Stimulated activated CD4-positive, alpha-beta T cell treated with anti-CD3 and anti-CD28 coated beads, Interleukin-1b, Interleukin-23, amount 100 ng/mL, for 4 hours (primary cell): ENCODE measurements at places on chromosomes 7 and 10.

DNA sequence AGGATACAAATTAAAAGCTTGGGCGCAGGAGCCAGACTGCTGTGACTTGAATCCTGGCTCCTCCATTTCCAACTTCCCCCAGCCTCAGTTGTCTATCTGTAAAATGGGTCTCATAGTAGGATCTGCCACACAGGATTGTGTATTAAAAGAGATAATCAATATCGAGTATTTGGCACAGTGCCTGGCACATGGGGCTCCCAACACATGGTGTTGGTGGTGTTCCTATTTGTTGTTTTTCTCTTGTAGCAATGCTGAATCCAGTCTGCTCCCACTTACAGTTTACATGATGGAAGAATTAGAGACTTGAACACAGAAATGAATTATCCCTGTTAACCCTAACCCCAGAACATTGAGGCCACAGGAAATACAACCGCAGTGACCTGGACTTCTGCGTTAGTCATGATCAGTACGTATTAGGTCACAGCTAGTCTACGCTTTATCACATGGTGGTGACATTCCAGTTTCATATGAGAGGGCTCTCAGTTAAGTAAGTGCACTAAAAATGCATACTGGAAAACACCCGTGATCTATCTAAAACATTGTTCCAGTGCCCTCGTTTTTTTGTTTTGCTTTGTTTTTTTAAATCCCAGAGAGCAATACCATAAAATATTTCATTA, 169.5 kb upstream of the KLF14 start:
- no peak for DNase-seq

DNA sequence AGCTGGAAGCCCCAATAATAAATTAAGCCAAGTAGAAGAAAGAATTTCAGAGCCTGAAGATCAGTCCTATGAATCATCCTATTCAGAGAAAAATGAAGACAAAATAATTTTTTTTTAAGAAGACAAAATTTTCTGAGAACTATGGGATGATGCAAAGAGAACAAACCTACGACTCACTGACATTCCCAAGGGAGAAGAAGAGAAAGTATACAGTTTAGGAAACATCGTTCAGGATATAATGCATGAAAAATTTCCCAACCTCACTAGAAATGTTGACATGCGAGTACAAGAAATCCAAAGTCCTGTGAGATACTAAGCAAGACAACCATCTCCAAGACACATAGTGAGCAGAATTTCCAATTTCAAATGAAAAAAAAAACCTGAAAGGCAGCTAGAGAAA, 150.5 kb downstream of the THSD7A start:
- no peak for DNase-seq

GRCh38 chr7:134795231-134795630, 15.8 kb downstream of the CALD1 start:
- DNase-seq: no peak

DNA sequence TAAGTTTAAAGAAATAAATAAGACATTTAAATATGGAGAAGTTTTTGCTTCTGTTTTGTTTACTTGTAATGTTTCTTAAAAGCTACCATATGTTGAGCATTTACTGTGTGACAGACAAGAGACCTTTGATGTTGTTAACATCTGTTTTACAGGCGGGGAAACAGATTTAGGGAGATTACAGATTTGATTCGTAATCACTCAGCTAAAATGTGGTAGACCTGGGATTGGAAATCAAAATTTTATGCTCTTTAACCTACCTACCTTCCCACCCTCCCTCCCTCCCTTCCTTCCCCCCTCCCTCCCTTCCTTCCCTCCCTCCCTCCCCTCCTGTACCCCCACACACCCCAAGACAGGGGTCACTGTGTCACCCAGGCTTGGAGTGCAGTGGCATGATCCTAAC, 11.7 kb downstream of the LCOR start:
- no peak for DNase-seq

- no peak for DNase-seq
These were observed 29.3 kb downstream of the NPS start for GRCh38 chr10:127578259-127578960.

DNA sequence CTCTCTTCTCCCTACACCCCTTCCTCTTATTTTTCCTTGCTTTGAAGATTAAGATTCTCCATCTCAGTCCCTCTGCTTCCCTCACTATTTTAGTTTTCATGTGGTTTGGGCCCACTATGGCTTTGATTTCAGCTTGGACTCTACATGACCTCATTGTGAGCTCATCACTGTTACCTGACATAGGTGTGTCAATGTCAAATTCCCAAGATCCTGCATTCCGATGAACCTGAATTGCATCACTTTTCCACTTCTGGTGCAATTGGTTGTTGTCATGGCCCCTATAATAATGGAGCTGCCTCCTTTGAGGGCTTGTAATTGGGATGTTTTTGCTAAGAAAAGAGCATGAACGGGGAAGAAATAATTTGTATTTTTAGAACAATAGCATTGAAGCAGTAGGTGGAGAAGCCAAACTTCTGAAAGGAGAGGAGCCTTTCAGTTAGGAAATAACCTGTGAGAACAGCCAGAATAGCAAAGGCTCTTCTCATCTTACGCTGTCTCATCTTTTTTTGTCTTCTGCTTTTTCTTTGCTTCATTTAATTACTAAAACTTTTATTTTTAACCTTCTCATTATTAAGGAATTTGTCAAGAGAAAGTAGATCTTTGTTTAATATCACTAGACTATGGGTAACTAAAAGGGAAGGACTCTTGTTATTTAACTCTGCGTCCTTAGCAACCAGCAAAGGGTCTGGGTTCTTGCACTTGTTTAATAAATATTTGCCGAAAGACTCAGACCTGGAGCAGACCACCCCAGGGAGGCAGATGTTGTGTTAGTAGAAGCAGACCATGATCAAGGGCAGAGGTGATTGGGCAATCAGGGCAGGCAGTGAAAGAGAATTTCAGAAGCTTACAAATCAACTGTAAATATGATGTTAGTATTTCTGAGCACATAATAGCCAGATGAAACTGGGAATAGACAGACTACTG, 95.4 kb downstream of the TES start:
- no peak for DNase-seq

- DNase-seq: no peak
These were observed 164.6 kb downstream of the LRRN3 start for GRCh38 chr7:111255576-111255975.

DNA sequence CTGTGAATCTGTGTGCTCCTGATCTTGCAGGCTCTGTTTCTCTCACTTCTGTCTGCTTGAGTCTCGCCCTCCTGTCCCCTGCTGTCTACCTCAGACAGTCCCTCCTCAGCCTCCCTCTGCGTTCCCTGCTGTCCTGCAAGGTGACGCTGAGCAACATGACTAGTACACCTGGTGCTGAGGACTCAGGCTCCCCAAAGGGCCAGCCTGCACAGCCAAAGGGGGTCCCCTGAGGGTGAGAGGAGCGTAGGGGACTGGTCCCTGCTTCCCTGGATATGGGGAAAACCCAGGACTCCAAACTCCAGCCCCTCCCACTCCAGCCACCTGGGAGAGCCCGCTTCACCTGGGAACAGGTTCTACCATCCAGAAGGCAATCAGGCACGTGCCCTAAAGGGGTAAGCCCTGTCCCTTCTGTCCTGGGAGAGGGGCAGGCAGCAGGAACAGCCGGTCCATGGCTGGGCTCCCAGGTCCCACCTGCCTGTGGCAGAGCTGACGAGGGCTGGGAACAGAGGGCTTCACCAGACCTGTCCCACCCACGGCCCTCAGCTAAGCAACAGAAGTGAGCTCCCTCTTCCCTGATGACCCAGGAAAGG, 156.5 kb downstream of the UBE2H start:
- DNase-seq: no peak

DNA sequence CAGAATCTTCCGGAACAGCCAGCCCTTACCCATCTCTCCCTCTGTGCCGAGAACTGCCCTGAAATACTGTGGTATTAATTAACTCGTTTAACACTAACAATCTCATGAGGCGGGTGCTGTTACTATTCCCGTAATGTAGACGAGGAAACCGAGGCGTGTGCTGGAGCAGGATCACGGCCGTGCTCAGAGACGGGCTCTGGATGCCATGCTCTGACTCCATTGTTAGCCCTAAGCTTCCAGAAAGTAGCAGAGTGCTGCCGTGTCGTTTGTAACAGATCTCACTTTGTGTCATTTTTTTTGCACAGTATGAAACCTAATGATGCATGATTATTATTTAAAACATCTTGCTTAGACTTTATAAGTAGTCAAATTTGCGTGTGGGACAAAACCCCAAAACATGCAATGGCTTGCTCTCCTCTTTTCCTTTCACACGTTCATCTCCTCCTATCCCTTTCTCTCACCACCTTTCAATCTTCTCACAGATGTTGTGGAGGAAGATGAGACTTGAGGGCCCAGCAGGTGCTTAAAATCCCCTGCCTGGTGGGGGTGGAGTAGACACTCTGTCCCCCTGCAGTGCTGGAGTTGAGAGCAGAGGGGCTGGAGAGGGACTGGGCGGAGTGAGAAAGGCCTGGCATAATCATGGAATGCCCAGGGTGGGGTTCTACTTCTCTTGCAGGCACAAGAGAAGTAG, 482 bp upstream of the ACTR3C start:
- DNase-seq: no peak

- no peak for DNase-seq
These were observed 4.7 kb downstream of the DLX6 start for GRCh38 chr7:97009753-97010732.

GRCh38 chr7:104943502-104944343, 70.3 kb upstream of the KMT2E start:
- DNase-seq: no peak

- DNase-seq: no peak
These were observed 1.5 kb downstream of the RGS10 start for GRCh38 chr10:119541046-119541445.

- no peak for DNase-seq
These were observed 190.2 kb upstream of the MYO3A start for GRCh38 chr10:25743832-25744231.

DNA sequence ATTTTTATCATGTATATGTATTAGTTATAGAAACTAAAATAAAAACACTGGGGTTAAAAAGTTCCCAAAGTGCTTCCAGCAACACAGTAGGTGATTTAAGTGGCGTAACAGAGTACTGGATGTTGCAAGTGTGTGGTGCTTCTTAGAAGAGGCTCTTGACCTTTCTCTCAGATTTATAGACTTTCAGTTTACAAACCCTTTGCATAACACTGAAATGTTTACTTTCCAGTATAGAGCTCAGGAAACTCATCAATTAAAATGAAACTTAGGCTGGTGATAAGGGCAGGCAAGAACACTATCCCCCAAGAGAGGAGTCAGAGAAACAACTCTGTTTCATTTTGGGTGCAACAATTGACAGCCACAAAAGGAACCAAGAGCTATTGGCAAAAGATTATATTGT, 27.5 kb upstream of the SMC3 start:
- DNase-seq: no peak

DNA sequence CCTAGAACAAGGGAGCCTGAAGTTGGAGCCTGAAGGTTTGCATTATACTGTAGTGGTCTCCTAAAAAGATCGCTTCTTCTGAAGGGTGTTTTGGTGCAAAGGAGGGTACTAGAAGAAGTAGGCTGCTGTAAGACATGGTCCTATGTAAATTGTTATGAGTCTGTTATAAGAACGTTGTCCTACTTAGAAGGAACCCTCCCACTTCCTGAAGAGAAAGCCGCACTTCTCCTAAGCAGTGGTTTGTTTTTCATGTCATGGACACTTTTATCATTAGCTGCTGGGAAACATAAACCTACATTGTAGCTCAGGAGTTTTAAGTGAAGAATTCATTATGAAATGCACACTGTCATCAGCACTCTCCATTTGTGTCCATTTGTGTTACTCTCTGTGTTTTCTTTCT, 129.1 kb upstream of the ITGB1 start:
- DNase-seq: no peak

DNA sequence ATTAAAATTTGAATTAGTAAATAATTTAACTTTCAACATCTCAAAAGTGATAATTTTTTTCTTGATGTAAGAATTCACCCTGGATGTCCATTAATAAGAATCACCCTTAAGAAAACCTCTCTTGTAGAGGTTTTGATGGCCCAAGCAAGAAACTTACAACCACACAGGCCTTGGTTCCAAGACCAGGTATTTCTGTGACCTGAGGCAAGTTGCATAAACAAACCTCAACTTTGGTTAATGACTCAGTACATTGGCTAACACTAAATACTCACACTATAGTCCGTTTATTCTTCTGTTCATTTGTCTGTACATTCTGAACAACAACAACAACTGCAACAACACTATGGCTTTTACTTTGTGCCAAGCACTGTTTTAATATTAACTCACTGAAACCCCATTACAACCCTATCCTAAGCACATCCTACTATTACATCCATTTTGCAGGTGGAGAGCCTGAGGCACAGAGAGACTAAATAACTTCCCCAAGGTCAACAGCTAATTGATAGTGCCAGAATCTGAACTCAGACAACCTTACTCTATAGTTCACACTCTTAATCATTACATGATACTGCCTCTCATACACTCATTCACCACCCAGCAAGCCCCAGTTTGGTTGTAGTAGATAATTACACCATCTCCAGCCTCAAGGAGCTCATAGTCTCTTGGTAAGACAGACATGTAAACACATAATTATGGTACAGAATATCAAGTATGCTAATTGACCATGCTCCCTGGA, 6.6 kb downstream of the ANK3 start:
- no peak for DNase-seq

DNA sequence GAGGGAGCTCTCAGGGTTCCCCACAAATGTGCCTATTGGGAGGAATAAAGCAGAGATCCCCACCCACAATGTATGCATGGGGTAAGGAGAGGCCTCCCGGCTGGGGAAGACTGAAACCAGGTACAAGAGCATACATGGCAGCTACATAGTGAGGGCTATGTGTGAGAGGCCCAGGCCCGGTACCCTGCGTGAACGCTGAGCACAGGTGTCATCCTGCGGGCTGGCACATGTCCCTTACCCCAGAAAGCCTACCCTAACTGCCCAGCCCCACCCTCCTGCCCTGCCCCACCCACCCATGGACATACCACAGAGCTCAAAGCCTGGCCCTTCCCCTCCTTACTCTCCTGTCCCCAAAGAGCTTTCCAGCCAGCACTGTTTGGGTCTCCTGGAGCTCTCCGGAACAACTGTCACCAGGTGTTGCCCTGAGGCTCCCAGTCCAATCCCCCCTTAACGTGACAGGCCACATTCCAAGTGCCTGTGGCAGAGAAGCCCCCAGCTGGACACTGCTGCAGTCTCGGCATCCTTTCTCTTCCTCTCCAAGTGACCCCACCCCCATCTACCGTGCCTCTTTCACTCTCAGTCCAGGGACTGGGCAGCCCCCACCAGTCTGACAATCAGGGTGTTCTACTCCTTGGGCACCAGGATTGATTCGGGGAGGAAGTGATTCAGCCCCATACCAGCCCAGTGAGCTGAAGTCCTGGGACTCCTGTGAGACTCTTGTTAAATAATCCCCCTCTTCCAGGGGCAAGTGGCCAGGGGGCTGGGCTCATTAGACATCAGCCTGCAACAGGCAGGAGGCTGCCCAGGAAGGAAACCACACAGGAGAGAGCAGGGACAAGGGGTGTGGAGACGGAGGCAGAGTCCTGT, 19.6 kb downstream of the GRID1 start:
- DNase-seq: no peak

- no peak for DNase-seq
These were observed 24.2 kb downstream of the TRIM8 start for GRCh38 chr10:102668326-102669107.

GRCh38 chr10:102804382-102805055, 32.7 kb downstream of the CYP17A1 start:
- DNase-seq: no peak
